ENCODE measurements at places on chromosomes 3 and 15. TPM values are rescaled to one million over a fixed set of nuclear protein-coding genes. Genes with fewer than 3 reads are reported as not detected.

The CCK gene
- total RNA-seq, result not detected

The ERC2 gene
- not detected for total RNA-seq

The LRRC31 gene
- total RNA-seq, result not detected

DNA sequence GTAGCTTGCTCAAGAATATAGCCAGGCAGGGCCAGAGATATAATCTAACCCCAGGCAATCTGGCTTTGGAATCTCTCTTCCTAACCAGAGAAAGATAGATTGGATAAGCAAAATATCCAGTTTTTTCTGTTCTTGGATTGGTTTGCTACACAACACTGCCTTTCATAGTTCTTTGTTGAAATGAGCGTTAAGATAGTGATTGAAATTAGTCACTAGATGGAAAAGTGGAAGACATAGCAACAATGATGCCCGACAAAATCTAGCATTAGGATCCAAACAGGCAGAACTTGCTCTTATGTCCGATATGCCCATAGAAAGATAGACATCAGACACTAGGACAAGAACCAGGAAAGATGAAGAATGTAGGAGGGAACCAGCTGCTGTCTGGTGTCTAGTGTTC, 77.3 kb upstream of the COL8A1 start:
- H3K27me3 ChIP-seq, result no peaks in the 10 kb centered on the region
- no peaks in the 10 kb centered on the region for H3K36me3 ChIP-seq
- no peak for DNase-seq
- H3K27ac ChIP-seq, result no peak overlapping the region

- no peaks in the 10 kb centered on the region for H3K36me3 ChIP-seq
- no peaks in the 10 kb centered on the region for H3K4me1 ChIP-seq
- no peak for DNase-seq
- H3K4me3 ChIP-seq, result no peak overlapping the region
- no peak overlapping the region for H3K27ac ChIP-seq
- no peaks in the 10 kb centered on the region for H3K27me3 ChIP-seq
Observed at GRCh38 chr3:121152573-121152972, 244.6 kb downstream of the STXBP5L start.

- H3K36me3 ChIP-seq, result no peaks in the 10 kb centered on the region
- H3K4me3 ChIP-seq, result no peak overlapping the region
- DNase-seq, result no peak
- H3K4me1 ChIP-seq, result no peaks in the 10 kb centered on the region
Observed at GRCh38 chr3:72560846-72561675, 287.2 kb downstream of the SHQ1 start.

GRCh38 chr3:94118390-94118789, 55.5 kb downstream of the NSUN3 start:
- DNase-seq, result no peak
- H3K27me3 ChIP-seq, result no peaks in the 10 kb centered on the region
- no peak overlapping the region for H3K4me3 ChIP-seq
- no peak overlapping the region for H3K27ac ChIP-seq

DNA sequence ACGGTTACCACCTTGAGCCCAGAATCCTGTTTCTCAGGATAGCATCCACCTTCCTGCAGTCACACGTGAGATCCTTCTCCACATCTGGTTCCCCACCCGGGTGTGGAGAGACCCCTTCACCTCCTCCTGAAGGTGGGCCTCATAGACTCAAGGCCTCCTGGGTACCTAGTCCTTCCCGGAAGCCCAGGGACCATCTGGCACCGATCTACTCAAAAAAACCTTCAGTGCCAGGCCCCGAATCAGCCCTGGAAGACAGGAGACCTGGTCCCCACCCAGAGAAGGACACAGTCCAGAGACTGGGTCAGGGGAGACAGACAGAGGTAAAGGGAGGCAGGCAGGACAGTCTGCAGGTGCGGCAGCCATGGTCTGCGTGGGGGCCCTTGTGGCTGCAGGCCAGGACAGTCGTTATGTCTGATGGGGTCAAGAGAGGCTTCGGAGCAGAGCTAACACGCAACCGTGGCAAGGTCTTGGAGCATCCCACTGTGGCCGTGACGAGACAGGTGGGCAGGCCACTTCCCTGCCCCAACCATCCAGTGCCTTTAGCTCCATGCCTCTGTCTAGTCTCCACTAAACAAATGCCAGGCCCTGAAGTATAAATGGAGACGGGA, 112.2 kb upstream of the ABHD17C start:
- no peak overlapping the region for H3K4me3 ChIP-seq
- no peaks in the 10 kb centered on the region for H3K4me1 ChIP-seq
- H3K27ac ChIP-seq, result no peak overlapping the region
- no peak for DNase-seq

GRCh38 chr15:40941068-40941527, 12.0 kb downstream of the DLL4 start:
- peaks cover 40% of the 10 kb centered on the region for H3K4me1 ChIP-seq
- H3K27me3 ChIP-seq, result peaks cover 3% of the 10 kb centered on the region
- no peak for DNase-seq
- H3K27ac ChIP-seq, result no peak overlapping the region
- H3K36me3 ChIP-seq, result no peaks in the 10 kb centered on the region

DNA sequence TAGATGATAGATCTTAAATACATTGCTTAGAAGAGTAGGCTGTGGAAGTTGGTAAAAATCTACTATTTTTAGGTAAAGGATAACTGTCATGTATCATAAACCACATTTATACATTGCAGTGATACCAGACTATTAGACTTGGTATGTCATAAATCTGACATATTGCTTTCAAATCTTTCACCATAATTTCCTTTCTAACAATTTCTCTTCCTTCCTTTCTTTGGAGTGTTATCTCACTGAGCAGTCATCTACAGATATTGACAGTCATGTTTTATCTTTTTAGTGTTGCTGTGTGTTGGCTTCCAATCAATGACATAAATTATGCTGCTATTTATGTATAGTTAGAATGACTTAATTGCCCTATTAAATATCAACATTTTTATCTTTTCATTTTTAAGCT, 588.7 kb downstream of the TUSC7 start:
- no peak overlapping the region for H3K4me3 ChIP-seq
- no peak overlapping the region for H3K27ac ChIP-seq
- DNase-seq, result no peak
- no peaks in the 10 kb centered on the region for H3K27me3 ChIP-seq

All from activated CD4-positive, alpha-beta memory T cell treated with anti-CD3 and anti-CD28 coated beads, Interleukin-2, amount 10 ng/mL, durations not matched to agents 7 days and 5 days (primary cell).